ENCODE measurements at places on chromosomes 13 and 19. TPM values are rescaled to one million over a fixed set of nuclear protein-coding genes. Genes with fewer than 3 reads are reported as not detected.
A peak's percentile ranks its signal among the peaks of the same experiment; 100 is the strongest.

GRCh38 chr19:3788996-3789778 lies 3.0 kb upstream of the MATK start:
- no peak overlapping the region for H3K4me3 ChIP-seq
- no peak for DNase-seq
- peak overlapping the region; percentile 56 for H3K27ac ChIP-seq
- peaks cover 5% of the 10 kb centered on the region for H3K36me3 ChIP-seq
- H3K4me1 ChIP-seq: peaks cover 8% of the 10 kb centered on the region
- H3K27me3 ChIP-seq: no peaks in the 10 kb centered on the region

DNA sequence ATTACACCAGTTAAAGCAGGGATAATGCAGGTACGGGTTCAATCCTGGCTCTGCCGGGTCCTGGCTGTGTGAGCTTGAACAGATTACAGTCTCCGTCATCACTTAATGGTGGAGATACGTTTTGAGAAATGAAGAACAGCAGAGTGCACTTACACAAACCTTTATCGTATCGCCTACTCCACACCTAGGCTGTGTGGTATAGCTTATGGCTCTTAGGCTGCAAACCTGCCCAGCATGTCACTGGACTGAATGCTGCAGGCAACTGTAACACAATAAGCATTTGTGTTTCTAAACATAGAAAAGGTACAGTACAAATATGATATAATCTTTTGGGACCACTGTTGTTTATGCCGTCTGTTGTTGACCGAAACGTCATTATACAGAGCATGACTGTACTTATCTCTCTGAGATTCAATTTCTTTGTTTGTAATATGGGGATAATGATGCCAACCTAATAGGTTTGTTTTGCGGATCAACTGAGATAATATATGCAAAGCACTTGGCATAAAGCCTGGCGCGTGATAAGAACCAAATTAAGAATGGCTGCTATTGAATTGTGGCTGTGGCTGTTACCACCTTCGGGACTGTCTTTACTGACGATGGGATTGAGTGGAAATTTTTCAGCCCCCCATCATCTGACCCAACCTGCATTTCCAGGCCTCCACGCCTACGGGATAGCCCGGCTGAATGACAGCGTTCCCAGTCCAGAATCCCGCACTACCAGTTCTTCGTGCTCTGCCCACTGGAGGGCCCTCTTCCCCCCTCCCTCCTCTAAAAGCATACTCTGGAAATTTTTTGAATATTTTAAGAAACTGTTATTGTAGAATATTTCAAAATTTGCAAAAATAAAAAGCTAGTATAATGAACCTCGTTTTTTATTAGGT lies 11.2 kb downstream of the KRTDAP start:
- no peak for DNase-seq
- no peaks in the 10 kb centered on the region for H3K36me3 ChIP-seq
- H3K27me3 ChIP-seq: peaks cover 14% of the 10 kb centered on the region
- no peak overlapping the region for H3K27ac ChIP-seq
- H3K4me1 ChIP-seq: peaks cover 1% of the 10 kb centered on the region
- H3K4me3 ChIP-seq: no peak overlapping the region

- H3K36me3 ChIP-seq: no peaks in the 10 kb centered on the region
- H3K27ac ChIP-seq: no peak overlapping the region
- no peaks in the 10 kb centered on the region for H3K4me1 ChIP-seq
- H3K4me3 ChIP-seq: no peak overlapping the region
- H3K27me3 ChIP-seq: peaks cover 13% of the 10 kb centered on the region
- no peak for DNase-seq
Measured at GRCh38 chr13:30334663-30335386, 27.5 kb upstream of the KATNAL1 start.

GRCh38 chr13:23715092-23715761 lies 145.0 kb downstream of the TNFRSF19 start:
- no peak overlapping the region for H3K4me3 ChIP-seq
- no peaks in the 10 kb centered on the region for H3K36me3 ChIP-seq
- H3K4me1 ChIP-seq: peaks cover 7% of the 10 kb centered on the region
- no peak overlapping the region for H3K27ac ChIP-seq
- no peak for DNase-seq
- peaks cover 16% of the 10 kb centered on the region for H3K27me3 ChIP-seq

DNA sequence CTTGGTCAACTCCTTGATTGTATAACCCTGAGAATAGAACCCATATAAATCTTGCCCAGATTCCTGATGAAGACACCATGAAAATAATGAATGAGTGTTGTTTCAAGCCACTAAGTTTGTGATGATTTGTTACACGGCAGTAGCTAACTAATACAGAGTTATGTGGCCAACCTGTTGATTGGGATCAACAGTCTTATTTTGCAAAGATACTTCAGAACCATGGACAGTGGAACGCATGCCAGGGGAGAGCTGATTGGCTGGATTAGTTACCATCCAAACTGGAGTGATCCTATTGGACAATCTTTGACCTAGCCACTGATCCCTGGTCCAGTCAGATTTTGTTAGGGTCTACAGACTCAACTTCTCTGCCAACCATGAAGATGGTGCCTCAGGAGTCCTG lies 26.6 kb downstream of the CD70 start:
- peaks cover 2% of the 10 kb centered on the region for H3K4me1 ChIP-seq
- H3K4me3 ChIP-seq: no peak overlapping the region
- no peak for DNase-seq
- peaks cover 24% of the 10 kb centered on the region for H3K27me3 ChIP-seq

ZNF480 gene
- 21.5 TPM for total RNA-seq
